ENCODE measurements at places on chromosomes 3 and 15.

DNA sequence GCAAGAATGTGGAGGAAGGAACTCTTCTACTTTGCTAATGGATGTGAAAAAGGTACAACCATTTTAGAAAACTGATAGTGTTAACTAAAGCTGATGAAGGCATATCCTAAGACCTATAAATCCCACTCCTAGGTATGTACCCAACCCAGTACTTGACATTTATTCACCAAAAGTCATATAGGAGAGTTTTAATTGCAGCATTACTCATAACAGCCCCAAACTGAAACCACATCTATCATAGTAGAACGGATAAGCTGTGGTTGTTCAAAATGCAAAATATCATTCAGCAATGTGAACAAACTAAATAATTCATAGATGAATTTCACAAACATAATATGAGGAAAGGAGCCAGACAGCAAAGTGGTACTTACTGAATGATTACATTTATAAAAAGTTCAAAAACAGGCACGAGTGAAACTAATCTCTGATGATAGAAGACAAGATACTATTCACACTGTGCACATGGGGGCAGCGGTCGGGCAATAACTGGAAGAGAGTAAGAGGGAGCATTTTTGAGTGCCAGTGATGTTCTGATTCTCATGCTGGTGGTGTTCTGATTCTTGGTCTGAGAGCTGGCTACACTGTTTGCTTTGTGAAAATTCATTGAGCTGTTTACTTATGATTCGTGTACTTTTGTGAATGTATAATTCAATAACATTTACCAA is 34.3 kb downstream of the GOLIM4 start:
- no peak for DNase-seq

DNA sequence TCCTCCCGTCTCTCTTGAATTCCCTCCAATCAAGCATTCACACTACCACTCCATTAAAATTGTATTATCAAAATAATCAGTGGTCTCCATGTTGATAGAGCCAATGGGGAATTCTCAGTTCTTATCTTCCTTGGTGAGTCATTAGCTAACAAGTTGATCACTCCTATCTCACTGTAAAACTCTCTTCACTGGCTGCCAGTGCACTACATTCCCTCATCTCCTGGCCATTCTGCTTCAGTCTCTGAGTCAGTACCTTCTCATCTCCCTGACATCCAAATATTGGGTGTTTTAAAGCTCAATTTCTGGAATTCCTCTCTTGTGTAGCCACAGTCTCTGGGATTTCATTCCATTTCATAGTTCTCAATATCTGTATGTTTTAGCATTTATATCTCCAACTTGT is 175.2 kb downstream of the ALDH1A2 start:
- no peak for DNase-seq

DNA sequence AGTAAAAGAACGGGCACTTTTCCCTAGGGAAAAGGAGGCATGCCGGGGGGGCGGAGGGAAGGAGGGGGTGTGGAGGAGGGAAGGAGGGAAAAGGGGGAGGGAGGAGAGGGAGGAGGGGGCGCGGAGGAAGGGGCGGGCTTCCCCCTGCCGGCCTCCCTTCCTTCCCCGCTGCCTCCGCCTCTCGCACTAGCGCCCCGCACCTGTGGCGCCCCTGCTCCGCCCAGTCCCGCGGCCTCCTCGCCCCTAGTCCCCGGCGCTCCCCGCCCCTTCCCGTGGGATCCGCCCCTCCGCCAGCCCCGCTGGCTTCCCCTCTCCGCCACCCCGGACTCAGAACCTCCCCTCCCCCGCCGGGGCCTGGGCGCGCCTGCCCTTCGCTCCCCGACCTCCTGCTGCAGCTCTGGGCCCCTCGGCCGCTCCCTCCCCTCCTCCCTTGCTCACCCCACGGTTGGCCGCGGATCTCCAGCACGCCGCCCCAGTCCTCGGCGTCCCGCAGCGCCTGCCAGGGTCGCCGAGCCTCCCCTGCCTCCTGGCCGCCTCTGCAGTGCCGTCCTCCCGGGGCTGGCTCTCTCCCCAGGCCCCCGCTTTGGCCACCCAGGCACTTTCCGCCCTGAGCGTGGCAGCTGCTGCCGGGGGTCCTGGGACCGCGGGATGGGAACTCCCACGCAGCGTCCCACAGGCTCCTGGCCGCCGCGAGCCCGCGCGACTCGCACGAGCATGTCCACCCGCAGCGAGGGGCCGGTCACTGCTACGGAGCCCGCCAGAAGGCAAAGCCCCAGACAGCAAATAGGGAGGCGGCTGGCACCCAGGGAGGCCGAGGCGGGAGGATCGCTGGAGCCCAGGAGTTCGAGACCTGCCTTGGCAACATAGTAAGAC is 147.4 kb downstream of the TJP1 start:
- DNase-seq, result no peak

DNA sequence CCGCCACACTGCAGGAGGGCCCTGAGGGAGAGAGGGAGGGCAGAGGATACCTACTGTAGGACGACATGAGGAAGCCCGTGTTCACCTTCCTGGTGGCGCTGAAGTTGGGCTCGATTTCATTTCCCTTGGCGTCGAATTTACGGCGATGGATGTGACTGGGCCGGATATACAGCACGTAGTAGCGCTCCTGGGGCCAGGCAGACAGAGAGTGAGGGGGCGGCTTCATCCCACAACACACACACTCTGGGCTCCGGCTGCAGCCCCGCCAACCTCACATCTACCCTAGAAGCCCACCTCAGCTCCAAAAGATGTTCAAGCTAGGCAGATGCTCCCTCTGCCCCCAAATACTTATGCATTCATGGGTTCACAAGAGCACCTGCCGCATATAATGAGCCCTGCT is 4.5 kb downstream of the ARPIN start:
- no peak for DNase-seq

All from SIG-M5 (cell line).